ENCODE measurements at places on chromosomes 13 and 19.

- no peak for DNase-seq
Observed at GRCh38 chr19:1247748-1248138, 640 bp upstream of the MIDN start.

- no peak for DNase-seq
Observed at GRCh38 chr13:95484052-95484451, 68.5 kb upstream of the CLDN10 start.

GRCh38 chr13:110265682-110266430 is 41.1 kb downstream of the COL4A1 start:
- no peak for DNase-seq

GRCh38 chr19:5152013-5152763 is 183.3 kb downstream of the KDM4B start:
- no peak for DNase-seq
